ENCODE measurements at places on chromosomes 2 and 18.

DNA sequence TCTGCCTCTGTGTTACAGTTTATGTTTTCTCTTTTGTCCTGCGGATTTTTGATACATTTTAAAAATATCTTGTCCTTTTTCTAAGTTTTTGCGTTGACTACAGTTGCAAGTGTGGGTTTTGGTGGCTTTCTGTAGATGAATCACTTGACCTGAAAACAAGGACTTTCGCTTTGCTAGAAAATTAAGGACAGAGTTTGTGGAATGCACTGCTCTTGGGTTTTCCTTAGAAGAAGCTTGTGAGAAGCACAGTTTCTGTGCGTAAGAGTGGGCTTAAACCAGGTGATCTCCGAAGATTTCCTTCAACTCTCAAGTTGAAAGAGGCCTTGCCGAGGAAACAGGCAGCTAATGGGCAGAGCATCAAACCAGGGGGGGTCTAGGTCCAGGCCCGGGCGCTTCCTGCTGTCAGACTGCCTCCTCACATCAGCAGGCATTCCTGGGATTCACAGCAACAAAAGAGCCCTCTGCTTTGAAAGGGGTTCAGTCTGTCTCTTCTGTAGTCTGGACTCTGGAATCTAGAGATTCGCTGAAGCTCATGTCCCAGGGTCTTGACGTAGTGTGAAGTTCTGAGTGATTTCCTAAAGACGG is 17.3 kb downstream of the NCK2 start:
- no peak for DNase-seq

DNA sequence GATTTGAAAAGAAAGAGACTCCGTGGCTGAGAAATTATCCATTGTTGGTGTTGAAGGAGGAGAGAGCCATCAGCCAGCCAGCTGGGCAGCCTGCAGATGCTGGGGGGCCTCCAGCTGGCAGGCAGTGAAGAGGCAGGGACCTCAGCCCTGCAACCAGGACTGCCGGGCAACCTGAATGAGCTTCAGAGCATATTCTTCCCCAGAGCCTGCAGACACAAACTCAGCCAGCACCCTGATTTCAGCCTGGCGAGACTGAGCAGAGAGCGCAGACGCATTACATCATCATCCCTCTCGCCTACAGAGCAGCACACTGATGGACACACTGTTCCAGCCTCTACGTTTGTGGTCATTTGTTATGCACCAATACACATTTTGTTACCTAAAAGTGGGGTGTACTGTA is 150.7 kb upstream of the RAB6C start:
- DNase-seq, result no peak

GRCh38 chr18:34947711-34948125 is 93.5 kb upstream of the MAPRE2 start:
- DNase-seq, result no peak

DNA sequence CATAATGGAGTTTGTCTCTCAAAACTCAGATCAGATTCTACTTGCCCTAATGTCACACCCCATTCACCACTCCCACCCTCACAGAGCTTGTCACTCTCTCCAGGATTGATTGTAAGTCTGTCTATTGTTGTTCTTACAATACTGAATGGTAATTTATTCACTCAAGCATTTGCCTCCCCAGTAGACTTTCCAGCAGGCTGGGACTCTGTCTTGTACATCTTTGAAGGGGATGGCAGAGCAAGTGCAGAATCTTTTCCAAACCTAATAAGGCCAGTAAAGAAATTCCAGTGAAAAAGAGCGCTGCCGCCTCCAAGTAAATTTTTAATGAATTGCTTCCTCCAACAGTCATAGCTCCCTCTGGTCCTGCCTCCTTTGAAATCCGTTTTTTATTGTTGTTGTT is 56.9 kb downstream of the RBM43 start:
- DNase-seq, result no peak

GRCh38 chr2:124250433-124250832 is 225.3 kb downstream of the CNTNAP5 start:
- no peak for DNase-seq

GRCh38 chr18:12288403-12288755 is 19.7 kb upstream of the TUBB6 start:
- DNase-seq, result no peak

GRCh38 chr2:151020411-151020810 is 241.3 kb downstream of the RBM43 start:
- peak; percentile 74 for DNase-seq

DNA sequence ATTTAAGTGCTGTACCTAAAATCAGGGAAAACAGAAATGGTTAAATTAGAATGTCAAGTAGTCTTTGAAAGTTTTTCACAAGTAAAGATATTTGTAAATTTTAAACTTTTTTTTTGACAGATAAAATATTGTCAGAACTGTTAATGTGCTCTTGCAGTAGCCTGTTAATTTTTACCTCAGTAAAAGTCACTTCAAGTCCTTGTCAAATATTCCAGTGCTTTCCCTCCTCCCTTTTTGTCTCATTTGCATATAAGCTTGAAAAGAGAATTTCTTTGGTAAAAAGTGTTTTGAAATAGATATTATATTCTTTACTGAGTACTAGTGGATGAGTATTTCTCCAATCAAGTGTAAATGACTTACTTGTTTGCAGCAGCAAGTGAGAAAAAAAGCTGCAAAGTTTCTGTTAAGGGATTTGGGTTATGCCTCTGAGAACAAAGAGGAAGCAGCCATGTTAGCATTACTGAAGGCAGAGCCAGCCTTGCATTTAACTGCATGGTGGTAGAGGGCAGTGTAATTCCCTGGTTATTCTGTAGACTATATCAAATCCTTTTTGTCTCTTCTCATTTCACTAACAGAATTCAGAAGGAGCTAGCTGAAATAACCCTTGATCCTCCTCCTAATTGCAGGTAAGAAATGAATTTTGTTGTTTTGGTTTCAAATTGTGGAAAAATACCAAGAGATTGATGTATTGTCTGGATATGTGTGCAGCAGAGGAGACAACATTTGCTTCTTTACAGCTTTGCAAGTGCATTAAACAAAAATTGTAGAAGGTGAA is 3.2 kb downstream of the UBE2E3 start:
- peak; percentile 66 for DNase-seq

DNA sequence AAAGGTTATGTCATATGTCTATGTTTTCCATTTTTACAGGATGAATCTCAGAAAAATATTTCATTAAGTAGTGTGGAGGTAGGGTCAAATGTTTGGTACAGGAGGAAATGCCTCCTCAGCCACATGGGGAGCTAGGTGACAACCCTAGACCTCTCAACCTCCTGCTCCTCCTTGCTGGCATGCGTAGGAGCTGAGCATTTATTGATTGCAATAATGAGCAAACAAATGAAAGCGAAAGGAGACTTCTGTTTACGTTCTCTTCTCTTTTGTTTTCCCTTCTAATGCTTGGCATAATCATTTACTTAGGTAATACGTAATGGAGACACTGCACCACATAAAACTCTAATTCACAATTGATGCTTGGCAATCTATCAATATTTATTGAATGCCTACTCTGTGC is 95.1 kb upstream of the CCBE1 start:
- DNase-seq, result no peak

- no peak for DNase-seq
Measured at GRCh38 chr2:96324721-96325040, 436 bp upstream of the ITPRIPL1 start.

- peak; percentile 95 for DNase-seq
Measured at GRCh38 chr2:73176881-73177644, 25.3 kb upstream of the NOTO start.

- no peak for DNase-seq
Measured at GRCh38 chr2:224849264-224849663, 133.1 kb upstream of the CCDC195 start.

DNA sequence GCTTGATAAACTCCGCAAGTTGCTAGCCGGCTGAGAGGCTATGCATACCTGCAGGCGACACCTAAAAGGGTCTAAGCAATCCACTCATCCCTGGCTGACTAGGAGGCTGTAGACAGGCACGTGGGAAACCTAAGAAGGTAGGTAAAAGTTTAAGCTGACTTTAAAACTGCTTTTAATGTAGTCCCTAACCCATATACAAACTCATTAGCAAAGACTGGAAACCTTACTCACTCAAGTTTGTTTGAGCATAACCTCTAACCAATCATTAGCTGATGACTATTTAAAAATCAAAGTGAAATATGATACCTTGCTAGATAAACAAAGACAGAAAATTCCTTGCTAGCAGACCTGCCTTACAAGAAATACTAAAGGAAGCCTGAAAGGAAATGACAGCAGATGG is 106.4 kb downstream of the EXOC6B start:
- no peak for DNase-seq

DNA sequence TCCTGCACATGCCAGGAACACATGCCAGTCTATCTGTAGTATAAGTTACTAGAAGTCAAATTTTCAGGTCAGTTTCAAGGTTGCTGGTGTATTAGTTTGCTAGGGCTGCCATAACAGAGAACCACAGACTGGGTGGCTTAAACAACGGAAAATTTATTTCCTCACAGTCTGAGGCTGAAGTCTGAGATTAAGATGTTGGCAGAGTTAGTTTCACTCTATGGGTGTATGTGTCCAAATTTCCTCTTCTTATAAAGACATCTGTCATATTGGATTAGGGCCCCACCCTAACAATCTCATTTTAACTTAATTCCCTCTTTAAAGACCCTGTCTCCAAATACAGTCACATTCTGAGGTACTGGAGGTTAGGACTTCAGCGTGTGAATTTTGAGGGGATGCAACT is 26.5 kb downstream of the B3GNT7 start:
- no peak for DNase-seq

GRCh38 chr2:102057502-102058292 is 65.9 kb downstream of the IL1R2 start:
- no peak for DNase-seq

- DNase-seq, result peak; percentile 18
Measured at GRCh38 chr18:21177822-21178221, 64.2 kb upstream of the GREB1L start.

- no peak for DNase-seq
Measured at GRCh38 chr2:98944775-98945174, 8.8 kb upstream of the CRACDL start.

- no peak for DNase-seq
Measured at GRCh38 chr2:182248362-182248761, 178.5 kb downstream of the PDE1A start.

DNA sequence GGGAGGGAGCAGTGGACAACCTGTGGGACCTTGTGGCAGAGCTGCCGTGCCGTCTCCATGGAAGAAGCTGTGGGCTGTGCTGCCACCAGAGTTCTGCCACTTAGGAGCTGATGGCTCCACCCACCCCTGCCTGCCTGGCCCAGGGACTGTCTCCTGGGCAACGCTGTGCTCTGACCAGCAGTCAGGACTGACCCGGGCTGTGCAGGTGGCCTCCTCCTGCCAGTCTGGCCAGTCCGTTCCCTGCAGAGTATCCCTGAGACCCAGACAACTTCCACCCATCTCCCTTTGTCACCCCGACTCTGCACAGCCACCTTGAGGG is 12.8 kb downstream of the ASIC4 start:
- no peak for DNase-seq

DNA sequence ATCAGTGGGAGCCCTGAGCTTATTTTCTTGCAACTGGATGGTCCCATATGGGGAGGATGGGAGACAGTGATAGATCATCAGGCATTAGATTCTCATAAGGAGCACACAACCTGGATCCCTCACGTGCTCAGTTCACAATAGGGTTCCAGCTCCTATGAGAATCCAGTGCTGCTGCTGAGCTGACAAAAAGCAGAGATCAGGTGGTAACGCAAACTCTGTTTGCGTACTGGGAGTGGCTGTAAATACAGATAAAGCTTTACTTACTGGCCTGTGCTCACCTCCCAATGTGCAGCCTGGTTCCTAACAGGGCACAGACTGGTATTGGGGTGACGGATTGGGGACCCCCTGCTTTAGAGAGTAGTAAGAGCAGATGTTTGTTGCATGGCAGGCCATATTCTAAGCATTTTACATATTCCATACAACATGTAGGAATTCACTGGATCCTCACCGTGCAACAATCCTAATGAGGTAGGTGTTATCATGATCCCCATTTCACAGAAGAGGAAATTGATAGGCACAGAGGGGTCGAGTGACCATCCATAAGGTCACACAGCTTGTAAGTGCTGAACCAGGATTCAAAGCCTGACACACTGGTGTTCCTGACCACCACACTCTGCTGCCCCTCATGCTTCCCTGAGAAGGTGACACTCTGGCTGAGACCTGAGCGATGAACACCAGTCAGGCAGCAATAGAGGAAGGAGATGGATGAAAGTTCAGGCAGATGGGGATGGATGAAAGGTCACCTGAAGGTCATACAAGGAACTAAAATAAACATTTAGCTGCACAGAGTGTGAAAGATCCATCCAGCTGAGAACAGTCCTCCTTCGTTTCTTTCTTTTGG is 15.7 kb upstream of the MAT2A start:
- DNase-seq, result no peak

DNA sequence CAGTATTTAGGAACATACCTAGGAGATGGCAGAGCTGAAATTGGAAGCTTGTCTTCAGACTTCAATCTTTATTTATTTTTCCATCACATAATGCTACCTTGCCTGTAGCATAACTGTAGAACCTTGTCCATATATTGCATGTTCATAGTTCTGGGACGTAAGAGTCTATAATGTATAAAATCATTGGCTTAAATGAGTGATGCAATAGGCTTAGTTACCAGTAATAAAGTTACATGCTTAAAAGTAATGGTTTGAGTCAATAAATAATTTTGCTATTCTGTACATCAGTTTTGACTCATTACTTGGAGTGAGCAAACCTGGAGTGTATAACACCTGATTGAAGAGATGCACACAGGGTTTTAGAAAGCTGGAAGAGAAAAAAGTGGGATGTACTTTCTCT is 229.3 kb downstream of the CDCA7 start:
- no peak for DNase-seq

GRCh38 chr2:79103214-79103613 is 15.4 kb upstream of the REG1B start:
- no peak for DNase-seq
